GDM1 (cell line): ENCODE measurements at places on chromosomes 4 and X.

- DNase-seq: no peak
These were observed 96.9 kb downstream of the WFS1 start for GRCh38 chr4:6366581-6366980.

- DNase-seq: no peak
These were observed 621.7 kb upstream of the HS3ST1 start for GRCh38 chr4:12050357-12050756.

DNA sequence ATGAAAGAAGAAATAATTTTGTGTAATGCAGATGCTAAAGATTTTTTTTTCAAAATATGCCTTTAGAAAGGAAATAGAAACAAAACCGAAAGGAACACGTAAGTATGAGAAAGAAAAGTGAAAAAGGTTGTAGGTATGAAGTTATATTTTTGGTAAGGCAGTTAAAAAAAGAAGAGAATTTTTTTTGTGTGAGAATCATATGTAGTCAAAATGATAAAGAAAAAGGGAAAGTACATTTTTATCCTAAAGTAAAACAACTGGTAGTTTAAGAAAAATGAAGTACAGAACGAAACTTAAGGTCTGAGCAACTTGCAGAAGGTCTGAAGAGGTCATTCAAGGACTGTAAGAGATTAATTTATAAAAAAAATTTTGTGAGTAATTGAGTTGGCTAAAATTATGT is 164.0 kb upstream of the TRAM1L1 start:
- DNase-seq: no peak

DNA sequence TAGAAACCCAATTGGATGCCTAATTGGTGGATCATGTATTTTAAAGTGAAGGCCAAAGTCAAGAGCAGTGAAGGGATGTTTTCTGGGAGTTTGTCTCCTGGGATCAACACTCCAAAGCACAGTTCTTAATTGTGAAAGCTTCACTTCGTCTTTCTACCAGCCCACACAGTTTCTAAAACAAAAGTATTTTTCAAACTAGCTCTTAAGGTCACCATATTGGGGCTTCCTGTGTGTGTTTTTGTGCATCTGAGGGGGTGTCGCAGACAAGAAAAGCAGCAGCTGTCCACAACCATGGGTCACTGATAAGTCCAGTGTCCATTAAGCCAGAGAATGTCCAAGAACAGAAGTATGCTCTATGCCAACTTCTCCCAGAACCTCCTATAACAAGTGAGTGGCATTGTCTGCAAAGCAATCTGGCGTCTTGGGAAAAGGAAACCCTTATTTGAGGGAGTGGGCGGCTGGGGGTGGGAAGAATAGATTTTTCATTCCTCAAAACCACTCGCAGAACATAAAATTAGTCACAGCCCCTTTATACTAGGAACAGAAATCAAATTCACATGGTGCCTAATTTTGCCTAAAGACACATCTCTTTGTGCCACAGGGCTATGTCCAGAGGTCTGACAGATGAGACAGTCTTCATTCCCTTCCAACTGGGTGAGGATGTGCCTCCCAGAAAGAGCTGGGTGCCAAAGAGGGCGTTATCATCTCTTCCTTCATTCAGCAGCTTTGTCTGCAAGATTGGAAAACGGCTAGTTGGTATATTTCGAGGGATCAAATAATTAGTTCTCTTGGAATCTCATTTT is 610.4 kb downstream of the BCOR start:
- DNase-seq: no peak

DNA sequence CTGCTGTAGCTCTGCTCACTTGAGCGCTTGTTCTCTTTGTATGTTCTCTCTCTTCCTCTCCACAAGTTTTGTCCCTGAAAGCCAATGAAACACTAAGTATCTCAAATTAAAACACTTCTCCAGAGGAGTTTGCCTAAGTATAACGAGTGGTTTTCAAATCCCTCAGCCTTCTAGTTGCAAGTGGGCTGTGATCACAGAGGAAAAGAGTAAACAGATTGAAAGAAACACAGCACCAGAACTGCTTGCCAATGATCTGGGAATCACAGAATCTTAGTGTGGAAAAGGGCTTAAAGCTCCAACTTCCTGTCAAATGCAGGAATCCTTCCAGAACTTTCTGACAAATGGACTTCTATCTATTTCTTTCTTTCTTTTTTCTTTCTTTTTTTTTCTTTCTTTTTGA is 4.8 kb upstream of the PRSS12 start:
- DNase-seq: no peak

- peak; percentile 42 for DNase-seq
These were observed 16.4 kb downstream of the MCUB start for GRCh38 chr4:109576462-109576861.

- DNase-seq: no peak
These were observed 22.3 kb downstream of the UBA6 start for GRCh38 chr4:67678612-67679011.

GRCh38 chrX:20151689-20152088 is 10.1 kb upstream of the EIF1AX start:
- no peak for DNase-seq

DNA sequence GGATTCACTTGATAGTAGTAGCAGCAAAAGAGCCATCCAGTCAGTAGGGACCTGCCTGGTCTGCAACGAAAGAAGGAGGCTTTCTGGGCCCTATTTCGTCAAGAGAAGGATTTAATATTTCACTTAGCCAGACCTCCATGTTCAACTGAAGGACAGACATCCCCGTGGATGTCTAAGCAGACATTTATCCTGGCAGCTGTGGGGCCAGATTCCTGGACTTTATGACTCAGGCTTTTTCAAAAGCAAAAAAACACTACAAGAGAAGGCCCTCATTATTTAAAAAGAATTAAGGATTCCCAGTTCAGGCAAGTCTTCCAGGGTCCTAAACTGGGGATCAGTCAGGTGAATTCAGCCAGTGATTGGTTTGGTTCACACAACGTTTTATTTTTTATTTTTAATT is 88.5 kb upstream of the TSPAN5 start:
- no peak for DNase-seq

- DNase-seq: no peak
These were observed 26.5 kb upstream of the NEIL3 start for GRCh38 chr4:177283167-177283566.

GRCh38 chr4:3386526-3386925 is 55.2 kb upstream of the HGFAC start:
- no peak for DNase-seq

GRCh38 chrX:106898462-106898861 is 4.7 kb downstream of the RIPPLY1 start:
- DNase-seq: peak; percentile 12

GRCh38 chrX:104854790-104855340 is 288.9 kb downstream of the IL1RAPL2 start:
- no peak for DNase-seq

DNA sequence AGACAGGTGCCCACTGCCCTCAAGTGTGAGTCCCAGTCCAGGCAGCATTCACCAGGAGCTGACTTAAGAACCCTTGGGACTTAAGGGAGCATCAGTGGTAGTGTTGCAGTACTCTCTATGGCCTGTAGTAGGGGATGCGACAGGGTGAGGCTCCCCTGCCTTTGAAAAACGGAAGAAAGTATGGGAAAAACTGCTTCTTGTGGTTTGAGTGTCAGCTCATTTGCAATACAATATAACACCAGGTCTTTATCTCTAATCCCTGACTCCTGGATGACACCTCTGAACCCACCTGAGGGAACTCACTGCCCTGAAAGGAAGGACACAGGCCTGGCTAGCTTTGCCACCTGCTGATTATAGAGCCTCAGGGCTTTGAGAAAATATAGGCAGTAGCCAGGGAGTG is 176.0 kb downstream of the SMARCA1 start:
- no peak for DNase-seq

DNA sequence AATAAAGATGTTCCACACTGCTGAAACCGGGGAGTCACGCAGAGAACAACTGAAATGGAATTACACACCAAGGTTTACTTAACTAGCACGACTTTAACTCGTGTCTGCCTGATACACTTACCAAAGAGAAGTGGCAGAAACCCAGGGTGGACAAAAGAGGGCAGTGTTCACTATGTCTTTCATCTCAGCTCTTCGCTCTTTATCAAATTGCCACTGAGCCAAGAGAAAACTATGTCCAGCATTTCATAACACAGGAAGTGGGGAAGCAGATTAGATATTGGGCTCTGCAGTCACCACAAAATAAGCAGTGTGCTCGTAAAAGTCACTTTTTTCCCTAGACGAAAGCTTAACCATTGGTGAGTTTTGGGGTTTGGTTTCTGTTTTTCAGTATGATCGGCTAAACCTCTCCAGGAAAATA is 155.7 kb downstream of the CHIC2 start:
- peak; percentile 43 for DNase-seq

- DNase-seq: no peak
These were observed 5.6 kb upstream of the STPG2 start for GRCh38 chr4:98148856-98149255.

- no peak for DNase-seq
These were observed 33.5 kb downstream of the PCDH19 start for GRCh38 chrX:100376576-100376975.

- no peak for DNase-seq
These were observed 69.5 kb downstream of the APBB2 start for GRCh38 chr4:41144812-41145211.
